ENCODE measurements at places on chromosomes 11 and 22. TPM values are rescaled to one million over a fixed set of nuclear protein-coding genes. Genes with fewer than 3 reads are reported as not detected.

The SUSD2 gene
- 0.05 TPM for polyA plus RNA-seq

The MB gene
- polyA plus RNA-seq: not detected

The SYNGR1 gene
- 5.1 TPM for polyA plus RNA-seq

The ZNF143 gene
- 16.6 TPM for polyA plus RNA-seq

The CCDC89 gene
- polyA plus RNA-seq: not detected

The PANX3 gene
- not detected for polyA plus RNA-seq

The OR51A7 gene
- polyA plus RNA-seq: not detected

The LYVE1 gene
- polyA plus RNA-seq: not detected

The TUB gene
- polyA plus RNA-seq: not detected

The KCNQ1OT1 gene
- 0.62 TPM for polyA plus RNA-seq

Data from GM12878 (cell line).